ENCODE measurements at places on chromosomes 1 and 21.

GRCh38 chr21:24223624-24224023 lies 1383.7 kb downstream of the MRPL39 start:
- DNase-seq, result no peak

DNA sequence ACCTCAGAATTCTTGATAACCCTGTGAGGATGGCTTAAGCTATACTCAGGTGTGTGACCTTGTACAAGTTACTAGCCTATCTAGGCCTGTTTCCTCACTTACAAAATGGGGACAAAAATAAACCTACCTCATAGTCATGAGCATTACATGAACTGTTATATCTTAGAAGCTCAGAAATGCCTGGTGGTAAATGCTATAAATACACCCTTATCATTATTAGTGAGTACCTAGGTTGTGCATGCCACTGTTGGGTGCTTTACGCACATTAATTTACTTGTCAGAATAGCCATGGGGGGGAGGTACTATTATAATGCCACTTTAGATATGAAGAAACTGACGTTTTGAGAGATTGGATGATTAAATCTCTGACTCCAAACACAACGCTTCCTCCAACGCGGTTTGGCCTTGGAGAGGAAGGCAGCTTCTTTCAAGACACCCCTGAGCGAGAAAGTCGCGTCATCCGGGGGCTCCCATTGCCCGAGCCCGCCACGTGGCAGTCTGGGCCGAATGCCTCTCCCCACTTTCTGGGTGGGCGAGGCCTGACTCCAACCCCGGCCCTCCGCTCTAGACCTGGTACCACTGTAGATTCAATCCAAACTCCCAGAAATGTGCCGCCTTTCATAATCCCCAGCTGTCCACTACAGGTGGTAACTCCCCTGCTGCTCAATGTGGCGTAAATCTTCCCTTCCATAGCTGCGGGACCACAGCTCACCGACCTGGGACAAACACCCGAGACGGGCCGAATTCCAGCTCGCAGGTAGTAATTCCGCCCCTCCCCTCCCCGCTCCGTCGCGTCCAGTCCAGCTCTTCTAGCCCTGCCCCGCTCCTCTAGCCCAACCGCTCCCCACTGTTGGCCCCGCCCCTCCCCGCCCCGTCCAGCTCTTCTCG lies 771 bp upstream of the RAD54L start:
- no peak for DNase-seq

- no peak for DNase-seq
Measured at GRCh38 chr1:224378855-224379631, 22.4 kb downstream of the CNIH4 start.

DNA sequence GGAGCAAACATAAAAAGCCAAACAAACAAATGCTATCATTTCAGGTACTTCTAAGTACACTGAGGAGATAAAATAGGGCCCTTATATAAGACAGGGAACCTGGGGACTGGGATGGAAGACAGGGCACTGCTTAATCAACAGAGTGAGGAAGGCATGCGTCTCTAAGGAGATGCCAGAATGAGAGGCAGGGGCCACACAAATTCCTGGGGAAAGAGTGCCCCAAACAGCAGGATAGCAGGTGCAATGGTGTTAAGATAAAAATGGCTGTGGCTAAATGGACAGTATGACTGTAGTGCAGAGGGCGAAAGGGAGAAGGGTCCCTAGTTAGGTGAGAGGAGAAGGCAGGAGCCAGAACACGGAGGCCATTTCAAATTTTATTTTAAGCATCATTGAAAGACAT lies 113.9 kb downstream of the ZBTB18 start:
- no peak for DNase-seq

DNA sequence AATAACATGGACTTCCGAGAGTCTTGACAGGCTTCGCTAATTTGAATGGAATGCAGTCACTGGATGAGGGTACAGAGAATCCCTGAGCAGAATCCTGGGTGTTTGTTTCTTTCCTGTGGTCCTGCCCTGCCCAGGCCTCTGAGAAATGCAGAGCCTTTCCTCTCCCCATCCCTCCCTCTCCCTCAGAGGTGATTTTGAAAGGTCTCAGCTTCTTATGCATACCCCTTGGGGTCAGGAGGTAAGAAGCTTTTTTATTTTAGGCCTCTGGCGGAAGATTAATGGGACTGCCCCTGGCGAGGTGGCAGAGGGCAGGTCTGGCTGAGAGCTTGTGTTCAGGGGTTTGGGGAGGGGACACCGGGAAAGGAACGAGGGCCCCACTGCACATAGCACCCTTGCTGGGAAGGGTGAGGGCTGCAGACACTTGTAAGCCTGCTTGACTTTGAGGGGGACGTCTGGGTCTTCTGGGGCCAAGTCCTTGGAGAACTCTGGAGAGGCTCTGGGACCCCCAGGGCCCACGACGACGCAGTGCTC lies 116.5 kb upstream of the SLC45A1 start:
- DNase-seq, result peak; percentile 87

DNA sequence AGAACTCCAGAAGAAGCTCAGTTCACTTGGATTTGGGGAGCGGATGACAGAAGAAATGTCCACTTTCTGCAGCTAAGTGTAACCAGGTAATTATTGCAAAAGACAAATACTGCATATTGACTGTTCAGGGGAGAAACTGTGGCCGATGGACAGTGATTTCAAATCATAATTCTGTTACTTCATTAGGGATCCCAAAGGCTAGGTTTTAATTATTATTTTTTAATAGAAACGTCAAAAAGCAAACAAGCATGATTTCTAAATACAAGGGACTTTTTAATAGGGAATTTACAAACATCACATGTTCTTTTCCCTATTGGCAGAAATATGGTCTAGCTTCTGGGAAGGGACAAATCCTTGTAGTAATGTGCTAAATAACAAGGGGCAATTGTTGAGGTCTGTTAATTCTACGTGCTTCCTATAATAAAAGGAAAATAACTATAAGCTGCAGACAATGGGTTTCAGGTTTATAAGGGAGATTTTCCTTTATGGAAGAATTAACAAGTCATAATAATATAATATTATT lies 15.5 kb downstream of the DIPK1A start:
- no peak for DNase-seq

- no peak for DNase-seq
Measured at GRCh38 chr1:211507365-211507764, 15.4 kb upstream of the RD3 start.

DNA sequence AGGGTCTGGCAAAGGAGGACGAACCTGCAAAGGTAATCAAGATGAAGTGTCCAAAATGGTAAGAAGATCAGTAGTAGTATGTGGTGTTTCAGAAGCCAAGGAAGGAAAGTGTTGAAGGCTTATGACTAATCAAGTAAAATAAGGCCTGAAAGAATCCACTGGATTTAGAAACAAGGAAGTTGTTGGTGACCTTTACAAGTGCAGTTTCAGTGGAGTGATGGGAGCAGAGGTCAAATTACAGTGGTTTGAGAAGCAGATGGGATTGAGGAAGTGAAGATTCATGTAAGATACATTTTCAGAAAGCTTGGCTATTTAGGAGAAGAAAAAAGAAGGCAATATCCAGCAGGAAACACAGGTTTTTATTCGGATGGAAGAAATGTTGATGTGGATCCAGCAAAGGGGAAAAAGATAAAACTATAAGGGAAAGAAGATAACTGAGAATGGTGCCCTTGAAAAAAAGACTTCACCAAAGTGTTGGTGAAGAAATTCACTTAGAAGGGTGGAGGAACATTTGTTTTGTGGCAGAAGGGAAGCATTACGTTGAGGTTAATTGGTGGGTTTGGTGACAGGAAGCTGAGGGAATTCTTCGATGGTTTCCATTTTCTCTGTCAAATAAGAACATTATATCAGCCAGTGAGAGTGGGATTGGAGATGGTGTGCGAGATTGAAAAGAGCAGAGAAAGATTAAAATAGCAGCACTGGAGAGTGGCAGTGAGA lies 2.1 kb downstream of the ARMH1 start:
- DNase-seq, result no peak

DNA sequence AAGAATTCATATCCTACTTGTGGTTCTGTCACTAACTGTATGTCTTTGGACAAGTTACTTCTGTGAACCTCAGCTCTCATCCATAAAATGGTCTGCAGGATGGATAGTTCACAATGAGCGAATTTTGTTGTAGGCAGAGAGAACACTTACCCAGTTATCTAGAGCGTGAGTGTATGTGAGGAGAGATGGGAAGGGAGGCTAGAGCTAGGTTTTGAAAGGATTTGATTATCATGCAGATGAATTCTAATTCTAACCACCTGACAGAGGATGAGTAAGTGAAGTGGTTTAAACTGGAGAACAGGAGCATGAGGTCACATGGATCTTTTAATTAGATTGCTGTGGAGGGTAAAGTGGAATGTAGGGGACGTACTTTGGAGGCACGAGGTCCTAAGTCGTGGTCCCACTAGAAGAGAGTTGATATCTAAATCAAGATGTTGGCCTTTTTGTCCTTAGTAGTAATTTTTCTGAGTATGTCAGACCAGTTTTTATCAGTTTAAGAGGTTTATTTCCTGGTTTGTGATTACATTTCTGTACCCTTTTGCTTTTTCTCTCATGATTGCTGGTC lies 5.0 kb downstream of the SUCO start:
- no peak for DNase-seq

DNA sequence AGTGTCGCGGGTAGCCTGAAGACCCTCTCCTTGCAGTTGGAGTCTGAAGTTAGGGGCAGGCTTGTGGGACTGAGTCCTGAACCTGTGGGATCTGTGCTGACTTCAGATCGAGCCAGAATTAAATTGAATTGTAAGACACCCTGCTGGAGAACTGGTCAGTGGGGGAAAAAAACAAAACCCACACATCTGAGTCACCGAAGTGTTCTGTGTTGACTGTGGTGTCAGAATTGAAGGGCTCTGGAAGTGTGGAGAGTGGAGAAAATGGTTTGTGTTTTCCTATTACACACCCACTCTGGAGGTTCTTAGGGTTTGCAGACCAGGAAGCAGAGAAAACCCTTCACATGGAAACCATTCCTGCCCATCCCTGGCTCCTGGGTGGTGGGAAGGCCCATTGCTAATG lies 209.5 kb upstream of the GALNT2 start:
- no peak for DNase-seq

DNA sequence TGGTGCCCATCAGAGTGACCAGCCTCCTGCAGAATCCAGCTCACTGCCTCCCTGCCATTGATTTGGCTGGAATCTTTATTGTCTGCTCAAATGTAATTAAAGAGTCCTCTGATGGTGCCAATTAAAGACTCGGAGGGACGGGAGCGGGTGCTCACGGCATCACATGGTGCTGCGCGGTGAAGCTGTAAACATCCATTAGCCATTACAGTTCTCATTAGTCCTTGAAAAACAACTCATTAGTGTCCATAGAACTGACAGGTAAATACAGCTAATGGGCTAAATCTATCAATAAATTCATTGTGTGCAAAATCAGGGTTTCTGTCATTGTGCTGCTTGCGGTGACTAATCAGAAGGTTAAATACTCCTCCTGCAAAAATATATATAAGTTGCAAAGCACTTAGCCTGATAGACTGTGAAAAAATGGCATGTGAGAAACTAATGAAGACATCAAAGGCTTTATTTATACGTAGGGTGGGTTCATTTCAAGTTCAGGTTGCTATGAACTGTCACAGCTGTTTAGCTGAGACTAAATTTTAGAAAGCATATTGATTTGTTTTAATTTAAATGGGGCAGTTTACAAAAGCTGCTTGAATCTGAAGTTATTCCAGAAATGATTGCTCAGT lies 289.8 kb upstream of the POU3F1 start:
- no peak for DNase-seq

- DNase-seq, result no peak
Measured at GRCh38 chr1:157806431-157807149, 13.3 kb downstream of the FCRL1 start.

DNA sequence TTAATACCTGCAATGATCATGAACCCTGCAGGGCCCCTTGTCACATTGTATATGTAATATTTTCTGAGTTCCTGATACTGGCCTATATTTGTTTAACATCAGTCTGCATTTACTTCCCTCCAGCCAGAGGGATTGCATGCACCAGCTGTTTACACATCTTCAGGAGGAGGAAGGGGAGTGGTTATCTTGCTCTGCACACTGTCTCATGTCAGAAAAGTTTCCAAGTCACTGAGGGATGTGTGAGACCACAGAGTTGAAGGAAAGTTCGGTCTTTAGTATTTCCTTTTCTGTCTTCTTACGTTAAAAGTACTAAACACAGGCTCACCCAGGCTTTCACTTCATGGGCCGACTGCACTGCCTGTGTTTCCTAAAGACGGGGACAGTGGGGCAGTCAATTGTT lies 574.1 kb downstream of the LMO4 start:
- DNase-seq, result peak; percentile 53

- DNase-seq, result no peak
Measured at GRCh38 chr1:15406614-15407559, 2.8 kb upstream of the EFHD2 start.

- no peak for DNase-seq
Measured at GRCh38 chr1:30758785-30759380, 1.3 kb upstream of the LAPTM5 start.

DNA sequence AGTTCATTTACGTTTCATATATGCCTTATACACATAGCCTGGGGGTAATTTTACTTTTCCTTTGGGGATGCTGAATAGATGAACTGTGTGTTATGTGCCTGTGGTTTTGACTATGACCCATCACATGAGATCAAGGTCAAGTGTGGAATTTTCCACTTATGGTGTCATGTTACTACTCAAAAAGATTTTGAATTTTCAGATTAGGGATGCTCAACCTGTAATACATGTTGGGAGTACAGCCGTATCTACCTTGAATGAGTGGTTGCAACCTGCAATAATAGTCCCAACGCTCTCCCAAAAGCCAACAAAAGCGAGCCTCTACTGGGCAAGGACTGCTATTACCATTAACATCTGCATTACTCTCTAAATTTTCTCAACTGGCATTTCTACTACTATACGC lies 68.5 kb upstream of the SDC3 start:
- no peak for DNase-seq

- no peak for DNase-seq
Measured at GRCh38 chr1:157626099-157626498, 28.2 kb upstream of the FCRL4 start.

DNA sequence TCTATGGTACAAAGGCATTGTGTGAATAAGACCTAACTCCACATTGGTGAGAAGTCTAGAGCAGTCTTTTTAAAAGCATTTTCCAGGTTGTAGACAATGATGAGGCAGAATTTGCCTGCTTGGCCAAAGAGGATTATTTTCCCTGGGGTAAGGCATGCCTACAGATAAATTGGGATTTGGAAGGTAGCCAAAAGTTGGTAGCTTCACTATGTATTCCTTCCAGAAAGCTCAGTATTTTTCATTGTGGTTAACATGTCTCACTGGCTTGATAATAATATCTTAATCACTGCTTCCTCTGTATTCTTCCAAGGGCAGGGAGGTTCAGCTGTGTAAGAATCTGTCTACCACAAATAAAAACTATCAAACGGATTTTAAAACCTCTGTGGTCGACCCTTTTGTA lies 590.8 kb upstream of the PRMT6 start:
- DNase-seq, result no peak

GRCh38 chr1:26184883-26185282 lies 5.5 kb upstream of the CATSPER4 start:
- no peak for DNase-seq

Measured in islet precursor cell (in vitro differentiated cells).